Colonic mucosa (tissue), 4 donors: ENCODE measurements at places on chromosomes 16 and 17. TPM values are rescaled to one million over a fixed set of nuclear protein-coding genes. Genes with fewer than 3 reads are reported as not detected.

- no peak for DNase-seq
Measured at GRCh38 chr16:11539641-11540050, 47.1 kb downstream of the LITAF start.

Gene KRT34
- not detected for total RNA-seq

GRCh38 chr16:11835891-11836649, 15.3 kb downstream of the RSL1D1 start:
- no peak for DNase-seq

Gene CDK3
- 5.3 TPM for total RNA-seq

Gene DOC2B
- 4.4 TPM for total RNA-seq

DNA sequence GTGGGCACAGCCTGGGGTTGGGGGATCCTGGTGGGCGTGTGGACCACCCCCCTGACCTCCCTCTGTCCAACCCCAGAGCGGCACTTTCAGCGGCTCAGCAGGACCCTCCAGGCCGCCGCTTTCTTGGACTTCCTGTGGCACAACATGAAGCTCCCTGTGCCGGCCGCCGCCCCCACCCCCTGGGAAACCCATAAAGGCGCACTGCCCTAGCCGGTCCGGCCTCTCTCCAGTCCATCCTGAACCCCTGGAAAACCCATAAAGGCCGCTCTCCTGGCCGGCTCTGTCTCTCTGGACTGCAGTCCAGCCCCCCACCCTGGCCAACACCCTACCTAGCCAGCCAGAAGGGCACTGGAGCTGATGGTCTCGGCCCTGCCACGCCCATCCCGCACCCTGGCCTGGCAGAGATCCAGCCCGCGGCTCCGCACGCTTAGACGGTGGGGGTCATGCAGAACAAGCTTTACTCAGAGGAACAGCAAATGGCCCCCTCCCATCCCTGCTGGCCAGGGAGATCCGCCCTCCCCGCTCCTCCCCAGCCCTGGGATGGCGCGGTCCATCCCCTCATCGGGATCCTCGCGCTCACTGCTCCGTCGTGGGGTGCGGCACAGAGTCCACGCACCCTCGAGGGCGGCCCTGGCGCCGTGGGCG, 2.7 kb downstream of the NOXO1 start:
- DNase-seq = no peak

DNA sequence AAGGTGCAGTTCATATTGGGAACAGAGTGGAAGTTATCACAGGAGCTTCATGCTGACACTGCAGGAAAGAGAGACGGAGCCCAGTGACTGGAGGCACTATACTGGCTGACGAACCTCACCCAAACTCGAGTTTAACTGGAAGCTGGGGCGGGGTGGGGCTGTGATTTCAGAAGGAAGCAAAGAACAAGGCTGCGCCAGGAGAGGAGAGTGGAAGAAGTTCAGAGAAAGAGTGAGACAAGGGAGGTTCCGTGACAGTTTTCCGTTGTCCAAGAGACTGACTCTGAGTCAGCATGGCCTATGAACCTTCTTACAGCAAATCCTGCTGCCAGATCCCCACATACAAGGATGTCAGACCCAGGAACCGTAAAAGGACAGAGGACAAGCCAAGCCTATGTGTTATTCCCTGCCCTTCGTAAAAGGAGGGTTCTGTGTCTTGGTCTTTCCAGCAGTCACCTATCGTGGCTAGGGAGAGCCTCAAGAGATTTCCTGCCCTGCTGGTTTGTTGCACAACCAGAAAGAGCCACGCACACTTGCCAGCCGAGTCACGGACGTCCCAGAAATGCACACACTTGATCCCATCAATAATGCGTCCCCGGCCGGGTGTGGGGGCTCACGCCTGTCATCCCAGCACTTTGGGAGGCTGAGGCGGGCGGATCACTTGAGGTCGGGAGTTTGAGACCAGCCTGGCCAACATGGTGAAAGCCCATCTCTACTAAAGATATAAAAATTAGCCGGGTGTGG, 5.1 kb downstream of the PITPNA start:
- peak; percentile 80 for DNase-seq

DNA sequence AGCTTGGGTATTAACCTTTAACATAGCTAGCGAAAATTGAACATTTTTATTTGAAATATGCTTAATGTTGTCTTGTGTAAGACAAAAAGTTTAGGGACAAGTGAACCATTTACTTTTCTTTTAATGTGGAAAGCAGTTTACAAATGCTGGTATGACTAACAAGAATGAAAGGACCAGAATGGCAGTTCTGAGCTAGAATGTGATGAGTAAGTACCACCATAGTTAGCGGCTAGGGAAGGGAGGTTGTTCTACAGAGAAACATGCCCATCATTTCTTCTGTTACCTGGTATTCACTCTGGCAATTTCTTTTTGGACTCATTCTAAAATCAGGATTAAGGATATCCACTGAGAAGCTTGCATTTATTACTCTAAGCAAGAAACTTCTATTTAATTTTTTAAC, 121.1 kb downstream of the WWOX start:
- no peak for DNase-seq

Gene MYH3
- 1.7 TPM for total RNA-seq

DNA sequence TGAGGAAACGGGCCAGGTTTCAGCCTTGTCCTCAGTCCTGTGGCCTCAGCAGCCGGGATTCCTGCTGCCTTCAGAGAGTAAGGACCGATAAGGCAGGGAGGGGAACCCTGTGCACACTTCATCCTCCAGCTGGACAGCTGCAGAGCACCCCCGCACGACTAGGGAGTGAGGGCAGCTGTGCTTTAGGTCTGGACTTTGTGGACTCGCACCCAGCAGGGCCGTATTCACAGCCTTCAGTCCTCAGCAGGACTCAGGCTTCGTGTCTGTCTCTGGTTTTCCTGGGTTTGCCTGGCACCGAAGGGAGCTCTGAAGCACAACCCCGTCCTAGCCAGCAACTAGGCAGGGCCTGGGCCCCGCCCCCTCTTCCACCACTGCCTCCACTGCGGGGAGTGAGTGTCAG, 45.8 kb upstream of the CACNG5 start:
- DNase-seq = no peak

Gene GAS2L2
- total RNA-seq = not detected

DNA sequence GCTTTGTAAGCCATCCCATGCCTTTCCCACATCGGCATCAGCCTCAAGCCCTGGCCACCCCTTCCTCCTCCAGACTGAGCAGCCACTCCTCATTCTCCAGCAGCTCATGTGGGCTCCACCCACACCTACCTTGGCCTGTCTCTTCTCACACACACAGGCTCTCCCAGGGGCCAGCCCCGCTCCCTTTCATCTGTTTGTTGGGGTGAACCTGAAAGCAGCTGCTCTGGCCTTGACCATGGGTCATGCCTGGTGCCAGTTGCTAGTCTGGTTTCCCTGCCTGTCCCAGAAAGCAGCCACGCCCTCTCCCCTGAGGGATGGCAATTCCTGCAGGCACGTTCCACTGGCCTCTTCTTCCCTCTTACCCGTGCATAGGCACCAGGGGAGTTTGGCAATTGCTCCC, 11.4 kb upstream of the TMEM238L start:
- DNase-seq = peak; percentile 91

DNA sequence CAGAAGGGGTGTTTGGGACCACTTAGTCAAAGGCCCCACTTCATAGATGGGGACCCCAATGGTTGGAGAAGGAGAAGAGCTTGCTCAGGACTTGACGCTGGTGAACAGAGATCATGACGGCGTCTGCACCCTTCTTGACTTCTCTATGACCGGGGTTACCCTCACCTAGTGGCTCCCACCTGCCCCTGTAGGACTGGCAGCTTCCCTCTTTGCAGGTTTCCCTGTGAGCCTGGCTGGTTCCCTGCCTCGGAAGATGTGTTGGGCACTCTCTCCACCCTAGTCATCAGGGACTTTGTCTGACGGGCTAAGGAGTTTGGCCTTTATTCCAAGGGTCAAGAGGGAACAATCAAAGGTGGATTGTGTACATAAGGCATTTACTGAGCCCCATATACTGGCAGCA, 22.7 kb downstream of the TBX4 start:
- DNase-seq = no peak

- DNase-seq = no peak
Measured at GRCh38 chr17:42845918-42846593, 1.7 kb downstream of the AOC2 start.

DNA sequence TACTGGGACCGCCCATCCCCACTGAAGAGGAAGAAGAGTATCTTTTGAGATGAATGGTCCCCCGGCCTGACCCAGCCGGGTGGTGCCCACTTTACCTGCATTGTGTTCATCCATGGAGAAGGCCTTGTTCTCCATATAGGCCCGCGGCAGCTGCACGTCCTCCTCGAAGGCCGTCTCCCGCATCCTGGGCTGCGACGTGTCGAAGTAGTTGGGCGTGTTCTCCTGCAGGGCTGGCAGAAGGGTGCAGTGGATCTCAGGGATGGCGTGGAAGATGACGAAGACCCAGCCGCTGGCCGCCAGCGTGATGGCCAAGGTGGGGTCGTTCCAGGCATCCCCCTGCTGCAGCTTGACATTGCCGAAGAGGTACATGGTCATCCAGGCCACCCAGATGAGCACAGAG, 12.9 kb downstream of the GPRC5B start:
- no peak for DNase-seq

DNA sequence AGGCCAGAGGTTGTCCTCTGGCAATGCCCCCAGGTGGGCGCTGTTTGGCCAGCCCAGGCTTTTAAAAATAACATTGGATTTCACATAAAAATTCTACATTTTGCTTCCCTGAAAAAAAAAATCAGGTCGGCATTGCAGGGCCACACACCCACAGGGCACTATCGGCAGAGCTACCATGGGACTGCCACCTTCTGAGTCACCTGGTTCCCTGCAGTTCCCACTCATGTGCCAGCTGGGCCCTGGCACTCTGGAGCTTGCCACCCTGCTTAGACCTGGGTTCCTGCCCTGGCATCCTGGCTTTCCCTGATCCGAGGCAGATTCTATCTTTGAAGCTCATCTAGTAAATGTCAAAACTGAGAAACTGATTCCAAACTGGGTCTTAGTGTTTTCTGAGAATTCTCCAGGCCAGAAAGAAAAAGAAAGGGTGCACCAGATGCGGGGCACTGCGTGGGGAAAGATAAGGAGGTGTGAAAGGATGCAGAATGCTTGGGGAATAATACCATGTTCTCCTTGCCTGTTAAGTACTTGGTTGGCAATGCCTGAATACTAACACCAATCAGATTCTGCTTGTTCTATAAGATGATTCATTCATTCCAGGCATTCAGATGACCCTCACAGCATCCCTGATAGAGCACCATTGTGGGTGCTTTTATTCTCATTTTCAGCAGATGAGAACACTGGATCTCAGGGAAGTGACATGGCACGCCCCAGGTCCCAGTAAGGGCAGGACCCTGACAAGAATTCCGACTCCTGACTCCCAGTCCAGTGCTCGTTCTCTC, 51.8 kb downstream of the RAI1 start:
- no peak for DNase-seq

DNA sequence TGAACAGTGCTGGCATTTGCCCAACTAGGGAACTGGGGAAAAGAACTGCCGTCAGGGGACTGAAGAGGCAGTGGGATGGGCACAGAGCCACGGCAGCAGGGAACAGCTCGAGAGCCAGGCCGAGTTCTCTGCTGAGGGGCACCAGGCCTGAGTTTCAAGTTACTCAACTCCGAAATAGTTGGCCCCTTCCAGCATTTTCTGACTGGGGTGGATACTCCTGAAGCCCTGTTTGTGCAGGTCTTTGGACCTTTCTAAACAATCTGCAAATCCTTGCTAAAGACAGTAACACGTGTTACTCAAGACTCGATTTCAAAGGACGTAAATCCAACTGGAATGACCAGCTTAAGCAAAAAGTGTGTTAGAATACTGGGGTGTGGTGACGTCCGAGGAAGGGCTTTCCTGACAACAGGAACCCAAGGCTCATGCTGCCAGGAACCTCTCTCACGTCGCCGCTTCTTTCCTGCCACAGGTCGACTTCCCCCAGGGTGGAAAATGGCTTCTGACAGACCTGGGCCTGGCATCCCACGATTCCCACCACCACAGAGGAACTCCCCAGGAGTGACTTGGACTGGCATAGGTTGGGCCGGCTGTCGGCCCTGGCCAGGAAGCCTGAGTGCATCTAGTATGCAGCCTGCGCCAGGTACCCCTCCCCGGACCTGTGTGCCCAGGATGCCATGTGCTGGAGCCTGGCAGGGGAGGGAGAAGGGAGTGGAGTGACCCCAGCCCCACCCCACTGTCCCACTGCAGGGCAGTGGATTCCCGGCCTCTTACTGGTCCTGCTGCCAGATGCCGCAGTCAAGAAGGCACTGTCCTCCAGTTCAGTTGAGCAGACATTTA, 71.9 kb downstream of the N4BP1 start:
- DNase-seq = no peak

Gene ACSM2B
- not detected for total RNA-seq

GRCh38 chr17:17221329-17221728, 15.2 kb upstream of the PLD6 start:
- DNase-seq = no peak

DNA sequence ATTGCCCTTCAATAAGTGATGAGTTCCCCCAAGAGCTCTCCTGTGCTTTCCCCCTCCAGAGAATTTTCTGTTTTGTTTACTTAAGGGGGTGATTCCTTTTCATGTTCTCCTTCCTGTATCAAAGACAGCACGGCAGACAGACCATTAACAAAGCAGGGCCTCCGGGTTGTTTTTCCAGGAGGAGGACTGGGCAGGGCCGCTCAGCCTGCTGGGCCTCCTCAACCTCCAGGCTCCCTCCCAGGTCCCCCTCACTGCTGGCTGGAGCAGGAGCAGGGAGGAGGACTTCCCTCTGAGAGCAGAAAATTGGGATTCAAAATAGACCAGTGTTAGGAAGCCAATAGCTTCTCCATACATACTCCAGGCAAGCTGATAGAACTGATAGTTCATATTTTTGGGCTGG, 20.4 kb downstream of the SDK2 start:
- DNase-seq = no peak

Gene WSCD1
- 22.3 TPM for total RNA-seq

- peak; percentile 71 for DNase-seq
Measured at GRCh38 chr17:38747463-38748148, 530 bp downstream of the PCGF2 start.
